ENCODE measurements at places on chromosomes 13 and 19.

GRCh38 chr19:39390451-39390750 is 505 bp downstream of the PAF1 start:
- DNase-seq: no peak

GRCh38 chr19:50657712-50658440 is 8.6 kb downstream of the C19orf81 start:
- peak; percentile 49 for DNase-seq

- DNase-seq: no peak
Observed at GRCh38 chr13:98396071-98396710, 180.7 kb downstream of the STK24 start.

- DNase-seq: no peak
Observed at GRCh38 chr13:95524264-95524901, 28.1 kb upstream of the CLDN10 start.

DNA sequence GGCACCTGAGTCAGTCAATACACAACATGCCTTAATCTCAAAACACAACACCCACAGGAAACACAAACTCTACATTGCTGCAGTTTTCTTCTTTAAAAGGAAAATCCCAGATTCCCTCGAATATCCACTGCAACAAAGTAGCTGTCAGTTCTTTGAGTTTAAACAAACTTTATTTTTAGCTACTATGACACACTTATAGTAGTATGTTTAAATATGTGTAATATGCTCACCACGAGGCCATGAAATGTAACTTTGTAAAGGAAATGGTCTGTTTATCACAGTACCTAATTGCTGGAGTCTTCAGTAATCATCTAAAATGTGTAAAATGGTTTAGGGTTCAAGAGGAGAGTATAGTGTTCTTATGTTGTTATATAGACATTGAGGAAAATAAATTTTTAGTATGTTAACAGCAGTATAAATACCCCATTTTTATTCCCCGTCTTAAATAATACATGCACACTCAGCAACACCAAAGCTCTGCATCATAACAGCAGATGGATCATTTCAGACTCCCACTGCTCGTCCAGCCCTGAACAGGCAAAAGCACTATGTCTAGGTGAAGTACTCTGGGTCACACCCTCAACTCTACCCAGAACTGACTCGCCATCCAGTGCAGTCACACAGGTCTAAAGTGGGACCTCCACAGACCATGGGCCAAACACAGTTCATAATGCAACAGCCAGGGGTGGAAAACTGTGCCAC is 20.6 kb downstream of the TUBGCP3 start:
- no peak for DNase-seq

DNA sequence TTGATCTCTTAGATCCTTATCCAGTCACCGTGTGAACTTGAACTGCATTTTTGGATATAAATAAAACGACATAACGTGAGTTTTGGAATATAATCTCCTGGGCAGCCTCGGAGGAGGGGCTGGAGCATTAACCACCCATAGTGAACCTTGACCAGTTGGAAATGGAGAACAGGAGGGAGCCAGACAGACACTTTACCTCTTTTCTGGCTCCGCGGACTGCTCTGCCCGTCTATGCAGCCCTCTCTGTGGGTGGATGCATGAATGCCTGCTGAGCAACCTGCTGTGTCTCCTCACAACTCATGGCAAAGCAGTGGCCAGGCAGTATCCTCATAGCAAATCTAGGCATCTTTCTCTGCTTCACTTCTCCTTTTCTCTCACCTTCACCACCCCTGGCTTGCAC is 10.5 kb upstream of the COG3 start:
- no peak for DNase-seq

GRCh38 chr13:39952249-39953233 is 297.1 kb downstream of the COG6 start:
- DNase-seq: no peak

- DNase-seq: no peak
Observed at GRCh38 chr13:63184693-63185092, 1769.0 kb upstream of the PCDH20 start.

- no peak for DNase-seq
Observed at GRCh38 chr13:75225288-75226032, 256.5 kb downstream of the TBC1D4 start.

DNA sequence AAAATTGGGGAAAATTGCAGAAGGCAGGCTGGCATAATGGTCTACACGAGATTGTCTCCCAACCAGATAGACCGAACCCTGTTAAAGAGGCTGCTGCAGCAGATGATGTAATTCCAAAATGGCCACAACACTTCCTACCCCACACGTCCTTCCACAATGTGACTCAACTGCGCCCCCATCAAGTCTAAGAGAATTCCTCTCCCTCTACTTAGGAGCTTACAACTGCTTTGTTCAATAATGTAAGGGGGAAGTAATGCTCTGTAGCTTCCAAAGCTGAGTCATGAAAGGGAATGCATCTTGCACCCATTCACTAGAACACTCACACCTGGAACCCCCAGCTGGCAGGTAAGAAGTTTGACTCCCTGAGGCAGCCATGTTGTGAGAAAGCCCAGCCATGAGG is 117.8 kb upstream of the IRS2 start:
- DNase-seq: no peak

DNA sequence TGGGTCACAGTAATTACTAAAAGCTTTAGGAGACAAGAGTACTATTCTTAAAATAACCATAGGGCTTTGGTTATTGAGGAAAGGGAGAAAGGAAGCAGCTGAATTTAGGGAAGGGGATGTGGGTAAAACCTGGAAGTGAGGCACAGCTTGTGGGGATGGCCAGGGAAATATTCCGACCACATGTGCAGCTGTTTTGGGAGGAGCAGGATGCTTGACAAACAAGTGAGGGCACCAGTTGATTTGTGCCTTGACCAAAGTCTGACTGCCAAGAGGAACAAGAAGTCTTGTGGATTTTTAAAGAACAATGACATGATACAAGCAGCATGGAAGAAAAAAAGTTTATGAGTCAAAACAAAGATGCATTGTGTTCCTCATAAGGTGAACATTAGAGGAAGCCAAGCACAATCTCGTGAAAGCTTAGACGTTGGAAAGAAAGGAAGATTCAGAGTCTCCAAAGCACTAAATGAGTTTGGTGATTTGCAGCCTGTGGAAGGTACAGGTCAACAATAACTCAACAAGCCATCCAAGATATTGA is 108.5 kb upstream of the GPC6 start:
- no peak for DNase-seq

DNA sequence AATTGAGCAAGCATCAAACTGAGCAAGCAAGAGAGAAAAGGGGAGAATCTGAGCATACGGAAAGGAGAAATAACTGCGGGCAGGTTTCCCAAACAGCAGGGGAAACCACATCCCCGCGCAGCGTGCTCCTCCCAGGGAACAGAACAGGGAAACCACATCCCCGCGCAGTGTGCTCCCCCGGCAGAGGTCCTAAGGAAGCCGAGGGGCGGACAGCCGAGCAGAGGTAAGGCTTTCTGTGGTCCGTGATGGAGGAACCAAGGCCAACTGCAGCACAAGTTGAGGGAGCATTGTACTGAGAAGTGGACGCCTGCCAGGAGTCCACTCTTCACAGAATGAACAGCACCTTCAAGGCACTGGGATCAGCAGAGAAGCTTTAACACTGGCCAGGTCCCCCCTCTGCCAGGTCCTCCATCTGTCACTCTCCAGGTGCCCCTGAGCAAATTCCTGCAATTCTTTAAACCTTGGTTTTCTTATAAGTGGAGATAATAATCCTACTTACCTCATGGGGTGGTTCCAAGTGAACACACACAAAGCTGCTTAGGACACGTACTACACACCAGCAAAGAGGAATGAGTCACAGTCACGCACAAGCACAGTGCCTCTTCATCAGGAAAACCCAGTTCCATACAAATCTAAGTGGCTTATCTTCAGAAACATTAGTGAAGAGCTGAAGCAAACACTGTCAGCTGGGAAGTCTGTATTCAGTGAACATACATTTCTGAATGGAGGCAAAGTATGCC is 23.0 kb upstream of the LAMP1 start:
- no peak for DNase-seq

DNA sequence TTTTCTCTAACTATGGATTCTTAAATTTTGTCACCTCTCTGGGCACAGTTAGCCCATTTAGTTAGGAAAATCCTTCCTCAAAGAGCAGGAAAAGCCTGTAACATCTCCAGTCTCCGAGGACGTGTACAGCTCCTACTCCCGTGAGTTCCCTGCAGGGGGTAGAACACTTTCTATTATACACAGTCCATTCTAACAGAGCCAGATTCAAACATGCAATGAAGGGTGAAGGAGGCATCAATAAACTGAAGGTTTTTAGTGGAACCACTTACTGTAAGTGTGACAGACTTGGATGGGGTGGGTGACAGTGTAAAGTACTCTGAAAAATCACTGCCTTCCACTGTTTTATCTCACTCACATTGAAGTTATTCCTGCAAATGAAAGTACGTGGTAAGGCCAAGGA is 204.7 kb upstream of the DACH1 start:
- DNase-seq: no peak

DNA sequence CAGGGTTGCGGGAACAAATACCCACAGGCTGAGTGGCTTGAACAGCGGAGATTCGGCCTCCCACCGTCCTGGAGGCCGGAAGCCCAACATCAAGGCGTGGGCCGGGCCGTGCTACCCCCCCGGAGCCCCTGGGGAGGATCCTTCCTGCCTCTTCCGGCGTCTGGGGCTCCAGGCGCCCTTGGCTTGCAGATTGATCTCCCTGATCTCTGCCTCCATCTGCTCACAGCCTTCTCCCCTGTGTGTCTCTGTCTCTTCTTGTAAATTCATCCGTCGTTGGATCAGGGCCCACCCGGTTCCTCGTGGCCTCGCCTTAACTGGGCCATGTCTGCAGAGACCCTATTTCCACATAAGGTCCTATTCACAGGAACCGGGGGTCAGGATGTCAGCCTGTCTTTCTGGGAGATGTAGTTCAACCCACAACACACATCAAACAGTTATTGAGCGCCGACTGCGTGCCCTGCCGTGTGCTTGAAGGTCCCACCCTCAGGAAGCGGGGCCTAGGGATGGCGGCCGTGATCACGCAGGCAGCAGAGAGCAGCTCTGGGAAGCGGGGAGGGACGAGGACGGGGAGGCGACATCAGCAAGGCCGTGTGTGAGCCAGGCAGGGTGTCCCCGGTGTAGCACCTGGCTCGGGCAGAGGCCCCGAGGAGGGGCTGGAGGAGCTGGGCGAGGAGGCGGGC is 21.3 kb downstream of the HCN2 start:
- DNase-seq: peak; percentile 58

DNA sequence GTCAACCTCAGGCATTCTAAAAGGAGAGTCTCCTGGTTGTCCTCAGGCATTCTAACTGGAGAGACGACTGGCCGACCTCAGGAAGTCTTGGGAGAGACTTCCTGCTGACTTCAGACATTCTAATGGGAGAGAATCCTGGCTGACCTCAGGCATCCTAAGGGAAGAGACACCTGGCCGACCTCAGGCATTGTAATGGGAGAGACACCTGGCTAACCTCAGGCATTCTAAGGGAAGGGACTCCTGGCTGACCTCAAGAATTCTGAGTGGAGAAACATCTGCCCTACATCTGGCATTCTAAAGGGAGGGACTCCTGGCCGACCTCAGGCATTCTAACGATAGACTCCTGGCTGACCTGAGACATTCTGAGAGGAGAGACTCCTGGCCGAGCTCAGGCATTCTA is 1353.3 kb downstream of the UQCRFS1 start:
- no peak for DNase-seq

DNA sequence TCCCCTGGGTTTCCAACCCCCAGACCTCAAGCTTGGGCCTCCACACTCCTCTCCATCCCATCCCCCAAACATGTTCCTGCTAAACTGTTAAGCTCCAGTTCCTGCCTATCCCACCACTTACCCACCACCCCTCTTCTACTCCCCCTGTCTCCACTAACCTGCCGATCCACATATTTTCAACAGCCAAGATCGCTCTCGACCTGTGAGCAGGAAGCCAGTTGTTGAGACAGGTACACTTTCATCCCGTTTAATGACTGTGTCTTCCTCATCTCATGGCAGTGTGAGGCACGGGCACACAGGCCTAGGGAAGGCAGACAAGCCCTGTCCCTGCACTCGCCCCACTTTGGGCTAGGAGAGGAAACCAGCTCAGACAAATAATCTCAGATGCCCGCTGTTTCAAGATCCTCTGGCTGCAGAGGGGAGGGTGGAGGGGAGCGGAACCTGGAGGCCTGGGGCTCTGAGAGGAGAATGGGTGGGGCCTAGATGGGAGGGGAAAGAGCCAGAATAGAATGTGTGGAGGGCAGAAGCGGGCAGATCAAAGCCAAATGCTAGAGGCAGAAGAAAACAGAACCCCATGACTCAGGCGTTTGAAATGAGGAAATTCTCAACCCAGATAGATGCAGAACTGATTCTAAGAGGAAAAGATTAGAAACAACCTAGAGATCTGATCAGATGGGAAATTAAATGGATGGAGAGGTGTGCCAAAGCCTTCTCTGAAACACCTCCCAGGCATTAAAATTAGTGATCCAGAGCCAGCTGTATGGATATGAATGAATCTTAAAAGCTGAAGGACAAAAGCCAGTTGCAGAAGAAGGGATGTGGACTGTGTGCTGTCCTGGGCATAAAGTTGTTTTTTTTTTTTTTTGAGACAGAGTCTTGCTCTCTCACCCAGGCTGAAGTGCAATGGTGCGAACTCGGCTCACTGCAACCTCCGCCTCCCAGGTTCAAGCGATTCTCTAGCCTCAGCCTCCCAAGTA is 16.9 kb upstream of the CYP2S1 start:
- no peak for DNase-seq

DNA sequence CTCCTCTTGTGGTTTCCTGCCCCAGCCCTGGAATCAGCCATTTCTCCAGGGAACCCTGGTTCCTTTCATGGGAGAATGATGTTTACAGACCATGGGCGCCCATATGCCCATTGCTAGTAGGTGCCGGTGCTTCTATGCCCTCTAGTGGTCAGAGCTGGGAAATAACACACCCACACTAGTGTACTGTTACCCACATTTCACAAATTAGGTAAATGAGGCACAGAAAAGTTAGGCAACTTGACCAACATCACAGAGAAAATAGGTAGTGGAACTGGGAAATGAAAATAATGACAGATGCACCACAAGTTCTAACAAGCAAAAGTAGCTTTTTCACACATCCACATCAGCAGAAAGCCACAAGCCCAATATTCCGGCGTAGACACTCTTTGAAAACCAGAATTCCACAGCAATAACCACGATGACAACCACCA is 1.3 kb upstream of the CEACAM3 start:
- DNase-seq: peak; percentile 7

- DNase-seq: no peak
Observed at GRCh38 chr19:32415669-32416068, 10.1 kb downstream of the DPY19L3 start.

- no peak for DNase-seq
Observed at GRCh38 chr13:95926231-95926630, 127.0 kb downstream of the UGGT2 start.
